ENCODE measurements at places on chromosomes 2 and 18. TPM values are rescaled to one million over a fixed set of nuclear protein-coding genes. Genes with fewer than 3 reads are reported as not detected.

The CDH2 gene
- total RNA-seq = 14.1 TPM

The TCF7L1 gene
- total RNA-seq = 24.1 TPM

The NEURL3 gene
- not detected for total RNA-seq

The GULP1 gene
- total RNA-seq = 41.7 TPM

The IL37 gene
- total RNA-seq = not detected

The CD28 gene
- total RNA-seq = 2.9 TPM

The TMBIM1 gene
- 114 TPM for total RNA-seq

- DNase-seq = no peak
These were observed 43.1 kb downstream of the MYCN start for GRCh38 chr2:15983496-15983895.

DNA sequence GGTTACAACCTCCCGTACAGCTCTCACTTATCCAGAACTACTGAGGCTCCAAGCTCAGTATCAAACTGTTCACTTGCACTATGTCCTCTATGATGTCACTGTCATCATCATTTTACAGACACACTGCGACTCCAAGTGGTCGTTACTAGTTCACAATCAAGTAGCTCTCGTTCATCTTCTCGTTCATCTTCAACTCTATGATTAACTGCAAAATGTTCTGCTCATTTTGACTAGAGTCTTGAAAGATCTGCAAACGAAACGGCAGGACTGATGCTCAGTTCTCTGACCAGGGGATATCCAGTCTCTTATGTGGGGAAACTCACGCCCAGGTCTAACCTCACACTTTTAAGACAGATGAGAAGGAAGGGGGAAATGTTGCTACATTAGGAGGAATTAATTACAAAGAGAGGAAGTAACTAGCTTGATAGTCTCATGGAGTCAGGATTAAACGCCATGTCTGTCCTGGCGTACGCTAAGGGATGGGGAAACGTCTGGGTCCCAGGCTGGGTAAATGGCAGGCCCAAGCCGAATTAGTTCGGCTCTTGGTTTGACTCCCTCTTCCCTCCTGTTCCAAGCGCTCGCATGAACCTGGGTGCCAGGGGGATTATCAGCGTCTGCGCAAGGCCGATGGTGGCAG, 794 bp upstream of the CHCHD5 start:
- no peak for DNase-seq

GRCh38 chr2:69100220-69100723, 87.3 kb downstream of the ANTXR1 start:
- no peak for DNase-seq

DNA sequence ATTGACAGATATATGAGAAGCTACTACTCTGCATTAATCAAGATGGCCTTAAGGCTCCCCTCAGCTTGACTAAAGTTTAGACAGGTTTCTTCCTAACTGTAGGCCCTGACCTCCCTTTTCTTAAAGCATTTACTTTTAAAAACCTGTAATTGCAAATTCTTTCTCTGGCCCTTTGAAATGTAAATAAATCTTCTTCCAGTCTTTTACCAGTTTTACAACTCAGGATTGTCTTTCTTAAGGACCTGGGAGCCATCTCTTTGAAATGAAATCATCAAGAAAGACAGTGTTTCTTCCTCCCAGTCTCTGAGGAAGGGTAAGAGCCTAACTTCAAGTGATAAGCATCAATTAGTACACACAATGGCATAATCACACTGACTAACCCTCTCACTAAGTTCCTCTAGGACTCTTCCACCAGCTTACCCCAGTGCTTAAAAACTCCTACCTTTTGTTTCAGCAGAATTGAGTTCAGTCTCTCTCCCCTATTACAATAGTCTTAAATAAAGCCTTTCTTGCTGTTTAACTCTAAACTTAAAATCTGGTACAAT, 58.7 kb upstream of the CDH20 start:
- DNase-seq = no peak

DNA sequence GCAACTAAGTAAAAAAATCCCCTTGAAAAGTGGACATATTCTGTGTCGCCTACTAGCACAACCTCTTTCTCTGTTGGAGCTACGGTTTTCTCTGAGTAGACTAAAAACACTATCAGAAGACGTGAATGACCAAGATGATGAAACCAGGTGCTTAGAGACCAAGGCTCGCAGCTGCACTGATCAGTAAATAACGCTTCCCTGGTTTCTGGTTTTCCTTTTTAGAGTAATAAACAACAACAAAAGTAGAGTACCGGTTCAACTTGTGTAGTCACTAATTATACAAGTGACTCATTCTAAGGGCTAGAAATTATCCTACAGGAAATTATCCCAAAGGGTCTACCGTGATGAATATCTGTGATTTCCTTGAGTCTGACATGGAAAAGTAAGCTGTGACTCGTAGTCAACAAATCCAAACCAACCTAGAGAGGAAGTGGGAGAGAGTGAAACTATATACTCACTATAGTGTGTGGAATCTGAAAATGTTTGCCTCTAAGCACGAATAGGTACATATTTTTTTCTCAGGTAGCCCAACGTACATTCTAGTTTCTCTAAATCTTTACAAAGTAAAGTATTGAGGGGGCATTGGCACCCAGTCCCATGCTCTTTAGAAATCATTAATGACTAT, 17.8 kb downstream of the RASGRP3 start:
- no peak for DNase-seq

GRCh38 chr2:152446213-152446612, 111.2 kb downstream of the FMNL2 start:
- DNase-seq = no peak

DNA sequence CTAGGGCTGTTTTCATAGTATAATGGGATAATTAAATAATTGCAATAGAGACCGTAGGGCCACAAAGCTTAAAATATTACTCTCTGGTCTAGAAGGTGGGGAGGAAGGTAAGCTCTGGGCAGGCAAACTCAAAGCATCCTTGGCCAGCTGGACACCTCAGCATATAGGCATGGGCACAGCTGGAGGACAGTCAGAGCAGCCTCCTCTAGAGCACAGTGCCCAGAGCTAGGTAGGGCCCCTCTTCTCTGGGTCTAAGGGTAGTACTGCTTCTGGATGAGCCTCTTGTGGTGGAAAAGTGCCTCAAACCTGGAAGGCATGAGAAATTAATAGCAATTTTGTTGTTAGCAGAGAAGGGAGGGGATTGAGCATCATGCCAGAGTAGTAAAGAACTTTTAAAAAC, 291.3 kb upstream of the FBXO11 start:
- DNase-seq = no peak

- no peak for DNase-seq
These were observed 55.1 kb downstream of the RHOB start for GRCh38 chr2:20501974-20502373.

DNA sequence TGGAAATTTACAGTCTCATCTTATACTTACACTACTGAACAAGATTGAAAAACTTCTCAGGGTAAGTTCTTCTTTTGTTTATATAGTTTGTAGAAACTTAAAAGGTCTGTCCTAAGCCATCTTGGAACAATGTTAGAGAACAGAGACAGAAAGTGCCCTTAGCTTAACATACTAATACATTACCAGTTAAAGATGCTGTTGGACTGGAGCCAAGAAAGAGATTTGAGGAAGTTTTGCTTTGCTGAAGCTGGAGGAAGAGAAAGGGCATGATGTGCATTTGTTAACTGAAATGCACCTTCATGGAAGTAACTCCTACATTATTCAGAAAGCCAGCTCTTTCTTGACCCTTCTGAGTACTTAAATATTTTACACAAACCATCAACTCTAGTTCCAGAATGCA, 66.5 kb upstream of the TNFRSF11A start:
- no peak for DNase-seq
